ENCODE measurements at places on chromosomes 7 and 10.
A peak's percentile ranks its signal among the peaks of the same experiment; 100 is the strongest.

DNA sequence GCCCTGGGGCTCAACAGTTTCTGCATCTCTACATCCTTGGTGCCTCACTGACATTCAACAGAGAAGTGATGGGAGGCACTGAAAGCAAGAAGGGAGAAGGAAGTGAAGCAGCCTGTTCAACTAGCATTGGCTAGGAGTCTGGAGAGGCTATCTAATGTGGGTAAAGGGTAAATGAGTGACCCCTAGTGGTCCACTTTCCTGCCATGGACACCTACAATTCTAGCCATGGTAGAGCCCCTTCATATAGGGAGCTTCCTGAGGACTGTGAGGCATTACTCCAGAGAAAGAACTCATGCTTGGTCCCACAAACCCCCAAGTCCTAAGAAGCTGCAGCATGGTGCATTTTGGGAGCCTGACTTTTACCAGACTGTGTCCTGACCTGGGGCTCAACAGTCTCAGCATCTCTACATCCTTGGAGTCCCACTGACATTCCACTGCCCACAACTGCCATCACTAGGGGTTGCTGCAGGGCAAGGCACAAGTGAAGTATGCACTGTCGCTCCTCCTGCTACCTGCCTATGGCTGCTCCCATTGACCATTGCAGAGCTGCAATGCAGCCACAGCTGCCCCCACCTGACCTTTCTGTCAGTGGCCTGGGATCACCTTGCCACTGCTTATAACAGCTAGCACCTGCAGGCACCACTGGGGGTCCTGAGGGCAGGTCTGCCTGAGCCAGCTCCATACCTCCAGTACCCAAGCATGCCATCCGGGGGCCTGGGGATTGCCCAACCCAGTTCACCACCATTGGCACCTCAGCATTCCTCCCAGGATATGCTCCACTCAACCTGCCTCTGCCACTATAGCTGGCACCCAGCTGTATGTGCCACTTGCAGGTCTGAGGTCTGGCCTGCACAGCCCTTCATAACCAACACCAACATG lies 44.1 kb upstream of the CDK6 start:
- DNase-seq = no peak

- no peak for DNase-seq
Observed at GRCh38 chr7:105769901-105770628, 106.3 kb downstream of the ATXN7L1 start.

DNA sequence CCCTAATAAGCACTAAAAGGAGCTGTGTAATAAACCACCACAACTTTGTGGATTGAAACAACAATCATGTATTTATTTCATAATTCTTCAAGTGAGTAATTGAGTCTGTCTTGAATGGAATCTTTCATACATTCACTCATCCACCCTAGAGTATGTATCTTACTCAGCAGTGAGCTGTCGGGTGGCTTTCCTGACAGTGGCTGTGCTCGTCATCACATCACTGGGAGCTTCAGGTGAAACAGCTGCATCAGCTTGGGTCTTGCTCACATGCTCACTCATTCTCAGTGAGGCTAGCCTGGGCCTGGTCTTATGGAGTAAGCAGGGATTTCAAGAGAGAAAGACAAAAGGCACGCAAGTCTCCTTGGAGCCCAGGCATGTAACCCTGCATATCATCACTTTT lies 271.4 kb downstream of the POM121L12 start:
- no peak for DNase-seq

GRCh38 chr10:51386248-51386885 lies 312.1 kb downstream of the PRKG1 start:
- no peak for DNase-seq

- no peak for DNase-seq
Observed at GRCh38 chr7:101116898-101117297, 10.0 kb upstream of the SERPINE1 start.

GRCh38 chr10:82883603-82884002 lies 1008.6 kb downstream of the NRG3 start:
- DNase-seq = no peak

DNA sequence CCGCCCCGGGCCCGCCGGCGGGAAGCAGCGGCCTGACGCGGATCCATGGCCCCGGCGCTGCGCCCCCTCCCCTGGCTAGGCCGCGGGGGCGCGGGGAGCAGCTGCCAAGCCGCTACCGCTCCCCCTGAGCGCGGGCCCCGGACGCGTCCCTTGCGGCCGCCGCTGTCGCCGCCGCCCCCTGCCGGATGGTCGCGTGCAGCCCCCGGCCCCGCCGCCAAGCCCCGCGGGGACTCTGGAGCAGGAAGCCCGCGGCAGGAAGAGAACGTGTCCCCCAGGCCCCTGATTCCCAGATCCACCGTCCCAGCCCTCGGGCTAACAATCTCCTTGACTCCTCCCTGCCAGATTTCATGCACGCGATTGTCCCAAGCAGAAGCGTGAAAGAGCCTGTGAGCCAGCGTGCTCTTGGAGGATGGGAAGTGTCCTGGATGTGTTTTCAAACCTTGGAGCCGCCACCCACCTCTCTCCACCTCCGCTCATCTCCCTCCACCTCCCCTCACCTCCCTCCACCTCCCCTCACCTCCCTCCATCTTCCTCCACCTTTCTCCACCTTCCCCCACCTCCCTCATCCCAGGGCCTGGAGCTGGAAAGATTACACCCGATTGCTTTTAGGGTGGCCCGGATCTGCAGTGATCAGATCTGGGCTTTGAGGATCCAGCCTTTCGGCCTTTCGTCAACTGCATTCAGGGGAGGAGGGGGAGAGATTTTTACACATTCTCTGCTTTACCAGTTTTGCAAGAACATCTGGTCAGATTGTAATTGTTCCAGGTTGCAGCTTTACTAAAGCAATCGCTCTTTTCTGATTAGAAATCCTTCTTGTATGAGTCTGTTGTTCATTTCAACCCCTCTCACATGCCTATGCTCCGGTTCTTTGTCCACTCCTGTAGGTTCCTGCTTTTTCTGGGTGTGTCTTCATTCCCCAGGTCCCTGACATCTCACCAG lies 570 bp upstream of the PRTFDC1 start:
- peak; percentile 19 for DNase-seq

DNA sequence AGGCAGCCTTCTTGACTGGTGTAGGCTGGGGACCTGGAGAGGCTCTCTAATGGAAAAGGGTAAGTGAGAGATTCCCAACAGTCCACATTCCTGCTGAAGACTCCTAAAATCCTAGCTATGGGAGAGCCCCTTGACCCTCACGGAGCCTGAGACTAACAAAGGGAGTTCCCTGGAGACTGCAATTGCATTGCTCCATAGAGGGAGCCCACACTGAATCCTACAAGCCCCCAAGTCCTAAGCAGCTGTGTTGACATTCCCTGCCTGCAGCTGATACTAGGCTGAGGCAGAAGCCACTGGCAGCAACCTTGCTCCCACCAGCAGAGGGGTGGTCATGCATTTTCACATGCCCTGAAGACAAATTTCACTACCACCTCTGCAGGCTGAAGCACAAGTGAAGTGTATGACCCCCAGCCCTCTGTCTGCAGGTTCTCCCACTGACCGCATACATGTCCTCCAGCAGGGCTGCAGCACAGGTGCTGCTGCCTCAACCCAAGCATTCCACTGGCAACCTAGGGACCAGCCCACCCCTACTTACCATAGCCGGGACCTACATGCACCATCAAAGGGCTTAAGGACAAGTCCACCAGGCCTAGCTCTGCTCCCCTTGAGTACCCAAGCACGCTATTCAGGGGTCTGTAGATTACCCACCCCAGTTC lies 130.3 kb upstream of the SLC13A1 start:
- no peak for DNase-seq

DNA sequence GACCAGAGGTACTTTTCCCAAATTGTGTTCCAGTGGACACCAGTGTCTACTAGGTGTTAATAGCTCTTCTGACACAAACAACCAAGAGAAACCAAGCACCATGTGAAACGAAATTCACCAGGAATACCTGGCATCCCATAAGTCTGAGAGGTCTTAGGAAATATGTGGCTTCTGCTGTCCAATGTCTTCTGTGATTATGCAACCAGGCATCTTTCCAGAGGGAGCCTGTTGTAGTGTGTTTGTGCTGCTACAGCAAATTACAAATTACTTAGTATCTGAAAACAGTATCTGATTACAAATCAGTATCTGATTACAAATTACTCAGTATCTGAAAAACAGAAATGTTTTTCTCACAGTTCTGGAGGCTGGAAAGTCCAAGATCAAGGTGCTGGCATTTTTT lies 133.6 kb upstream of the NPVF start:
- DNase-seq = no peak

- DNase-seq = no peak
Observed at GRCh38 chr7:10931161-10931560, 42.5 kb upstream of the PHF14 start.

DNA sequence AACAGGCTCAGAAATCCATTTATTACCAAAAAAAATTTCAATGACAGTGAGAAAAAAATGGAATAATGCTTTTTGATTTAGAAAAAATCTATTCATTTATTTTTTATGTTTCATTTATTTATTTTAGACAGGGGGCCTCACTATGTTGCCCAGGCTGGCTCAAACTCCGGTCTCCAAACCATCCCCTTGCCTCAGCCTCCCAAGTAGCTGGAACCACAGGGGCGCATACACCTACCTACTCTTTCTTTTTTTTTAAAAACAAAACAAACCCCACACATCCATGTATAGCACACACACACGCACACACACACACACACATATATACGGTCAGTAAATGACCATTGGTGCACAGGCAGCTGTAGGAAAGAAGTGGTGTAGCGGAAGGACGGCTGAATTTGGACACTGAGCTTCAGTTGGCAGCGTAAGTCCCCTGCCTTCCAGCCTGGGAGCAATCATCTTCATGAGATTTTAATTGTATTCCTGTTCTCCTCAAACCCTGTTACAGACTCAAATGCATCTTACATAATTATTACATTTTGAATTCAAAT lies 28.8 kb downstream of the ARL4A start:
- no peak for DNase-seq

GRCh38 chr10:10959666-10960065 lies 58.0 kb upstream of the CELF2 start:
- DNase-seq = no peak

DNA sequence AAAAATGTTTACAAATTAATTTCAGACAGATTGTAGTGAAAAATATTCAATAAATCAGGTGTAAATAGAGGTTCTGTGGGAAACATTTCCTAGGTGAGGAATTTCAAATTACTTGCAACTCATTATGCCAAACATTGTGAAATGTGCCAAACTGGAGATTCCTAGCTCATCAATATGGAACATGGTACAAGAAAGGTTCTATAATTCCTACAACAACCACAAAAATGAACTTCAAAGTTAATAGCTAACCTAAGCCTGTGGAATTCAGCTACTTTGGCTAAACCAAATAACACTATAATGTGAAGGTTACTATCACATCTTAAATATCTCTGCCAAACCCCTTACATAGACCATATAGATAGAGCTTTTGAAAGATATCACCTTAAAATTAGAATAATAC lies 223.3 kb upstream of the HGF start:
- no peak for DNase-seq

DNA sequence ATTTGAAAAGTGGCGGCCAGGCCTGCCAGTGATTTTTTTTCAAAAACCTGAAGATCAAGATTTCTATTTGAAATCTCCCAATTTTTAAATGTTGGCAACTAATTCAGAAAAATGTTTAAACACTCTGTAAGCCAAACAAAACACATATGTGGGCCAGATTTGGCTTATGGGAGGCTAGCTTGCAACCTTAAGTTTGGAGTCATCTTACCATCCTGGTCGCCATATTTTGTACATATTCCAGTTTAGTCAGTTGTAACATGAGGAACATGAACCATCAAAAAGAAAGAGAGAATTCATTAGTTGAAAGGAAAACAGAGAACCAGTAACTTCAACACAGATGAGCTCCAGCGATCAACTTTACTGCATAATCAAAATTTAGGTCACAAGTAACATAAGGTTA lies 115.4 kb downstream of the TMEM26 start:
- DNase-seq = no peak

- no peak for DNase-seq
Observed at GRCh38 chr10:121450247-121450646, 148.0 kb downstream of the FGFR2 start.

GRCh38 chr10:78907551-78908211 lies 161.1 kb upstream of the ZMIZ1 start:
- no peak for DNase-seq

DNA sequence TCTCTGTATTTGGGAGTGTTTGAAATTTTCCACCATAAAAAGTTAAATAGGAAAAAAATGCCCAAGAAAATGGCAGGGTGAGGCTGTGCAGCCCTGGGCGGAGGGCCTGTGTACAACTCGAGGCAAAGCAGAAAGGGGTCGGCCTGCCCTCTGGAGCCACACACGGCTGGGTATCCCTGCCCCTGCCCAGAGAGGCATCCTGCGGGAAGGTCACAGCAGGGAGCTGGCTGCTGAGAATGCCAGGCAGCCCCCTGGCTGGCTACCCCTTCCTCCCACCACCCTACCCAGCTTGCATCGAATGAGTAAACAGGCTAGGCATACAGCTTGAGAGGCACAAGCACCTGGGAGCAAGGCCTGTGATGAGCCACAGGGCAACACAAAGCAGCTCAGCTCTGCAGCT lies 46.1 kb downstream of the CAMK2B start:
- no peak for DNase-seq
